ENCODE measurements at places on chromosomes 1 and 21.

- DNase-seq: no peak
Measured at GRCh38 chr1:207647671-207648333, 2.9 kb downstream of the CR1L start.

GRCh38 chr1:117147341-117147831 lies 25.8 kb upstream of the TRIM45 start:
- DNase-seq: no peak

GRCh38 chr1:237894131-237894530 lies 3.4 kb upstream of the ZP4 start:
- no peak for DNase-seq

- DNase-seq: no peak
Measured at GRCh38 chr21:35066824-35067223, 17.7 kb upstream of the RUNX1 start.

GRCh38 chr1:70499695-70500094 lies 88.6 kb downstream of the CTH start:
- DNase-seq: no peak

GRCh38 chr1:84141182-84142003 lies 2.7 kb upstream of the PRKACB start:
- no peak for DNase-seq

DNA sequence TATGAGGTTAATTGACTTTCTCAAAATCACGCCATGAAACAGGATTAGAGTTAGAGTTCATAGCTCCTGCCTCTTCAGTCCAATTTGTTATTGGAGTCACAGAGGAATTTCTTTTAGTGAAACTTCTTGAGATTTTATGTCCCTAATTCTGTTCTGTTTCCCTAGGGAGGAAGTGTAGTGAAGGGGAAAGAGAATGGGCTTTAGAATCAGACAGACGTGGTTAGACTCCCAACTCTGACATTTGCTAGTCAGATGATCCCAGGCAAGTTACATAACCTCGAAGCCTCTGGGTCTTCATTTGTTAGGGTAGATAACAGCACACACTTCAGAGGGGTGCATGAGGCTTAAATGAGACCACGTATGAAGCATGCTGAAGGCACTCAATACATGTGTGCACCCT lies 83.9 kb downstream of the ASTN1 start:
- DNase-seq: no peak

- DNase-seq: no peak
Measured at GRCh38 chr1:35726450-35727433, 8.1 kb upstream of the C1orf216 start.

- DNase-seq: no peak
Measured at GRCh38 chr1:179950651-179951050, 4.0 kb upstream of the CEP350 start.

DNA sequence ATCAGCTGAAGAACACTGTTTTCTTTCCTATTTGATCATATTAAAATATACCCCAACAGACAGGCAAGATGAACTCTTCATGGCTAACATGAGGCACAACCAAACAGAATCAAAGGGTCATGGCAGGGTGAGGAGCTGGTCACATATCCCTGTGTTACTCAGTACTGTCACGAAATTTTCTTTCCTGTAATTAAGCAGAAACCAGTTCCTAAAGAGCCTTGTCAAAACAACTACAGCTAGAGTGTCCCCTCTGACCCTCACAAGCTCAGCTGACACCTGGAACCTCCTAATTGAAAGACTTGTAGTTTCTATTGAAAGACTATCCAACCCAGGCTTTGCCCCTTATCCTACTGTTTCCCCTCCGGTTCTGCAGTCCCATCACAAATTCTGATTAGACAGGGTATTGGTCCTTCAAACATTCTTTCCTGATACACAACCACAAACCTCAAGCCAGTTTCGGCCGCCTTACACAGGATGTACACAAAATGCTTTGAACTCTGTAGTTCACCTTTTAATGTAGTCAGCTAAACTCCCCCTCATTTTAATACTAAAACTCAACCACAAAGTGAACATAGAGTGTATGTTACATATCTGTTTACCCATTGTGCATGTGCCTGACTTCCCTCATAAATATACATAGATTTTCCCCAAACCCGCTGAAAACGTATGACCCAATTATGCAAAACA lies 651.9 kb downstream of the MRPL39 start:
- DNase-seq: no peak

DNA sequence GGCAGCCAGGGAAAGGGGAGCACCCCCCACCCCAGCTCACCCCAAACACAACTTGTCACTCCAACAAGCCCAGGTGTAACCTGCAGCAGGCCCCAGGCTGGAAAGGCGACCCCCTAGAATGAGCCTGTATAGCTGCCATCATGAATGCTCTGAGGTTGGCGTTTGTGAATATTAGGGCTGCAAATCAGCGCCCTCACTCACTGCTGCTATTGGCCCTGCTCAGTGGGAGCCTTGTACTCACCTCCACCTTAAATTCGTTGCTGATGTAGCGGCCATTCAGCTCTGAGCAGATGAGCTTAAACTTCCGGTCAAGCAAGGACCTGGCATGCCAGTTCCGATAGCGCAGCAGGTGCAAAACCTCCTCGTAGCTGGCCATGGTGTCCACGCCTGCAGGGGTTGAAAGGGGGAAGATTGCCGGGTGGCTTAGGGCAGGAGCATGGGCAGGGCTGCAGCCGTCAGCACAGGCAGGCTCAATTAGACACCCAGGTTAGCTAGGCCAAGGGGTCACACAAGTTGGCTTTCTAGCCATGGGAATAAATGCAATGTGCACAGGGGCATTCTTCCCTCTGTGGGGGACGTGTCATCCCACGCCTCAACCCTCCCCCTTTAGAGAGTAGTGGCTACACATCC lies 81.7 kb downstream of the PIK3CD start:
- no peak for DNase-seq

- no peak for DNase-seq
Measured at GRCh38 chr21:41510500-41510899, 2.5 kb upstream of the TMPRSS2 start.

DNA sequence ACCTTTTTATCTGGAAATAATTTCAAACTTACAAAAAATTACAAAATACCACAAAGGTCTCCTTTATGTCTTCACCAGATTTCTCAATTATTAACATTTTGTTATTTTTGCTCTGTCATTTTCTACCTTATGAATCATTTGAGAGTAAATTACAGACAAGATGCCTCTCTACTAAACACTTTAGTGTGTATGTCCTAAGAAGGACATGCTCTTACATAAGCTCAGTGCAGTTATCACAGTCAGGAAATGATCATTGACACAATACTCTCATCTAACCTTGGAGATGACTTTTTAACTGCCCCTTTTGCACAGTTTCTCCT lies 378.9 kb upstream of the RUNX1 start:
- DNase-seq: no peak

DNA sequence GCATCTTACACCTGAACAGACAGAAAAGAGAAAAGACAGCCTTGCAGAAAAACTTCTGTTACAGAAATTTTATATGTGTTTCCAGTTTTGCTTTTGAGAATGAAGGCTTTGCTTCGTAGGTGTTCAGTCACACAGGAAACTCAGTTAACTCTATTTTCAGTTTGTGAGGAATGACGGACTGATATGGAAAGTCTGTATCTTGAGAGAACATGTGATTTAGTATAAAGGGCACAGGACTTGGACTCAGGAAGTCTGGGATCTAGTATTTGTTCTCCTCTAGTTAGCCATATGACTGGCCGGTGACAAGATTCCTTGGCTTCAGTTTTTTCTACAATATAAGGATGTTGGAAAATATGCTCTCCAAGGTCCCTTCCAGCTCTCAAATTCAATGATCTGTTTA lies 149.1 kb downstream of the OLFM3 start:
- no peak for DNase-seq

DNA sequence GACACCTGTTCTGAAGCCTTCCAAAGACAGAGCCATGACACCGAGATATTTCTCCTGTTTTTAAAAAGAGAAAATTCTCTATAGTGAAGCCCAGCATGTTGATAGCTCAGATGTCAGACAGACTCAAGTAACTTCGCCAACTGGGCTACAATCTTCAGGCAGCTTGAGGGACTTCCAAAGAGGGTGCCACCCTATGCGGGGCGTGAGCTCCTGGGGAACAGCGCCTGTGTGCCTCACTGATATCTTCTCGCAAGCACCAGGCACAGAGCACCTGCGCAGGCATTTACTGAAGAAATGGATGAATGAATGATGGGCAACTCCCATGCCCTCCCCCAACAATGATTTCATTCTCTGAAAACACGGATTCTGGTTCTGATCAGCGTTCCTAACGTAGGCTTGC lies 17.6 kb downstream of the RIPK4 start:
- DNase-seq: no peak
